ENCODE measurements at places on chromosomes 5 and 9.

DNA sequence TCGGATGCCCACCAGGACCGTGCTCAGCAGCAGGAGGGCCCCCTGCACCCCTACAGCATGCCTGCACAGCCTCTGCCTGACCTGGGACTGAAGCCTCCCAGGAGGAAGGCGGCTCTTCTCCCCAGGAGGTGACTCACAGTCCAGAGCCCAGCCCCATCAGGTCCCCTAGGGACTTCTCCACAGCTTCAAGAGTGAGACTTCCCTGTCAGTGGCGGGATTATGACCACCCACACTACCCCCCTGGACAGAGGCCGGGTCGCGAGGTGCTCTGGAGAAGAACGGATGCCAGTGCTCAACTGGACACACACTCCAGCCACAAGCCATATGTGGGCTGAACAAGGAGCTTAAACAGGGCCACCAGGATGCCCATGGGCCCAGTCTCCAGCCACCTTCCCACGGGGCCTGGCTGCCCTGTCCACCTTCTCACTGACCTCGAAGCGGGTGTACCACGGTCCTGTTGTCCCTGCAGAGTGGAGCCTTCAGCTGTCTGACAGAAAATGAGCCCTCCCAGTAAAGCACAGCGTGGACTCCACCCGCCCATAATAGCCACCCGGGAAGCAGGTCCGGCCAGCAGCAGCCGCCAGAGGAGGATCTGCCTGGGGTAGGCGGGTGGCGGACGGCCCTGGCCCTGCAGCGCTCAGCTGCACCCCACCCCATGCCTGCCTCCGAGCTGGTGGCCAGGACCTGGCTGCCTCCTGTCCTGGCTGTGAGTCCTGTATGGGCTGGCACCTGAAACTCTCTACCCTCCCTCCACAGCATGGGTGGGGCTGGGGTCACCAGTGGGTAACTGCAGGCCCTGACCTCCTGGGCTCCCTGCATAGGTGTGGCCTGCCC is 54.7 kb downstream of the SEMA4D start:
- DNase-seq, result no peak

GRCh38 chr9:86600291-86600690 is 246.1 kb upstream of the TUT7 start:
- DNase-seq, result no peak

DNA sequence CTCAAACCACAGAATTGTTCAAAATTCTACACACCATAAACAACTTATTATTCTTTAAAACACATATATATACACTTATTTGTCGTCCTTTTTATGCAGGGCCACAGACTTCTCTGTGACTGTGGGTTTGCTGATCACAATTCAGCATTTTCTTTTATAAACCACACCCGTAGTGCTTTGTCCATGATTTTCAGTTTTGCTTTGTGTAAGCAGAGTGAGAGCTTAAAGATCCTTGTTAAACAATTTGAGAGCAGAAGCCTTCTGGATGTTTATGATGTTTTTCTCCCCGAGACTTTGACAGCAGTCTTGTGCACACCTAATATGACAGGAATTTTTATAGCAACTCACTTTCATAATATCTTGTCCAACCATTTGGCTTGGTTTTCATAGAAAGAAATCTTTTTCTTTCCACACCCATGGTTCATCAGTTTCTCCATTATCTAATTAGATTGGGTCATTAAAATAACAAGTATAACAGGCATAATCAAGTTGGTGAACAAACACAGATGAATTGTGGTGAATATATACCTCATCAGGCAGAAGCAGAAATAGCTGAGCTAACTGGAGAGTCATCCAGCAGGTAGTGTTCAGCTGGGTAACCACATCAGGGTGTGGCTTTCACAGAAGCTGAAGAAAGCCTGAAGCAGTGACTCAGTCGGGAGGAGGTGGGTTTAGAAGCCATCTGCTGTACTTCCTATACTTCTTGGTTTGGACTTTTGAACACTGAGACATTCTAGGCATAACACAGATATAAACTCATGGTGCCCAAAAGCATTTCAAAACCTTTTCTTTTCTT is 232.8 kb downstream of the DOCK8 start:
- no peak for DNase-seq

DNA sequence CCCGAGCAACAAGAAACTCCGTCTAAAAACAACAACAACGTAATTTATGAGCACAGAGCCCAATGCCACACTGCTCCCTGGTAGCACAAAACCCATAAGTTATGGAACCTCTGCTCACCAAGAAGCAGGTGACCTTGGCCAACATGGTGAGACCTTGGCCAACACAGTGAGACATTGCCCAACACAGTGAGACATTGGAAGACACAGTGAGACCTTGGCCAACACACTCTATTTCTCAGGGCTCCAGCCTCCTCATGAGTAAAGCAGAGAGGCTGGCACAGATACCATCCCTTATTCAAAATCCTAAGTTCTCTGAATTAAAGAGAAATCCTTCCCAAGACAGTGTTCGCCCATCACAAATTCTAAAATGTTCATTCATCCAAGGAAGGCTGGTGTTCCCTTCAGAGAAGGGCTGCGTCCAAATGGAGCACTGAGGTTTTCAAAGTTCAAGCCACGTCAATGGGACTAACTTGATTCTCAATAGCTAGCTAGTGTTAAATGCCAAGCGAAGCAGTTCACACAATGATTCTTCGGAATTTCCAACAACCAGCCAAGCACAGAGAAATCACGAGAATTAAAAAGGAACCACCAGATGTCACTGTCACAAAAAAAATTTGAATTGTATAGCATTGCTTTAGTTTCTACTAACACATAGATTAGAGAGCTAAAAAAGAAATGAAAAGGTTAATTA is 29.5 kb downstream of the TTC39B start:
- DNase-seq, result no peak

DNA sequence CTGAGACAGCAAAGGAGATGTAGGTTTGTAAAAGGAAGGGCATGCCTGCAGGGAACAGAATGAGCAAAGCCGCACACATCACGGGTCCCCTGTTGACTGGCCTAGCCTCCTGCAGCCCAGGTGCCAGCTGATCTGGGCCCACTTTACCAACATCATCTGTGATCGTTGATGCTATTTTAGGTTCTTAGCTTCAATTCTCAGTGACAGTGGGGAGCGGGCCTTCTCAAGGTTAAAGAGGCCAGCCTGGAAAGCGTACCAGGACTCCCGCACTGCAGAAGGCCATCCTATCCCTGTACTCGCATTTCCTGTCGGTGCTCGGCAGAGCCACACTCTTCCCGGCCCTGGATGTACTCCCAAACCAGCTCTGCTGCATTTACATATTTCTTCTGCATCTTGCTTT is 213.5 kb upstream of the IRX1 start:
- DNase-seq, result no peak

DNA sequence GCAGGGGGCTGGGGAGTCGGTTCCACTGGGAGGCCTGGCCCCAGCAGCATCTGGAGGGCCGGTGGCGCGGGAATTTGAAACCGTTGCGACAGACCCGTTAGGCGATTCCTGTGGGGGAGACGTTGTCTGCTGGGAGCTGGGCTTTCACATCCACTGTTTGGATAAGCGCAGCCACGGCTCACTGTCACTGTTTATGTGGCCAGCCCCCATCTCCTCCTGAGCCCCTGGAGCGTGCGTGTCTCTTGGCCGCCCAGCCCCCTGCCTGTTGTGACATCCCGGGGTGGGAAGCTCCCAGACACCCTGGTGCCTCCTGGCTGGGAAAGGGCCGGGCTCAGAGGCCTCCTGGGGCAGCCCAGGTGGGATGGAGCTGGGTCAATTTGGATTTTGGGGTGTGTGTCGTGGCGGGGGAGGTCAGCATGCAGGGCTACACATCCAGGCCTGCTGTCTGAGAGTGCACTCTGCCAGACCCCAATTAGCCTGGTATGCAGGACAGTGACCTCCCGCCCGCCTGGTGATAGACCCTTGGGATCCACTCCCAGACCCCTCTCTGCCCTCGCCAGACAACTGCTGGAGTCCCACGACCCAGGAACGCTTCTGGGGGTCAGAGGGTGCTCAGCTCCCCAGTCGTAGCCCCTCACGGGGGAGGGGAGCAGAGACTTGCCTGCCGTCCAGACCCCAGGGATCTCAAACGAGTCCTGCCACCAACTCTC is 62.0 kb upstream of the RNU6ATAC start:
- no peak for DNase-seq

DNA sequence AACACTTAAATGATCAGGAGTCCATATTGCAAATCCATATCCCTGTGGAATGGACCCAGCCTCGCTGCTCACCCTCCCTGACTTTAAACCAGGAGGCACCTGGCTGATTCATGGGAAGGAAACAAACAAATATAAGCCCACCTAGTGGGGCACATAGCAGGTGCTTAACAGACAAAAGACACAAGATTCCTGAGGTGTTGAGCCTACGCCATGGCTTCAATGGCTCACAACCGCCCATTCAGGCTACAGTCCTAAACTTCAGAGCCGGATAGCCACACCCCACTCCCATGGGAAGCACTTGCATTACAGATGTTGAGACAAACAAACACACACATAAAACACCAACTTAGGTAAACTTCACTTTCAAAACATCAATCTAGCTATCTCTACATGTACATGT is 359.9 kb downstream of the ICE1 start:
- no peak for DNase-seq
